NCI-H1092 treated with DMSO at 0.1 percent for 48 hours (cell line): ENCODE measurements at places on chromosomes 13 and 19.

DNA sequence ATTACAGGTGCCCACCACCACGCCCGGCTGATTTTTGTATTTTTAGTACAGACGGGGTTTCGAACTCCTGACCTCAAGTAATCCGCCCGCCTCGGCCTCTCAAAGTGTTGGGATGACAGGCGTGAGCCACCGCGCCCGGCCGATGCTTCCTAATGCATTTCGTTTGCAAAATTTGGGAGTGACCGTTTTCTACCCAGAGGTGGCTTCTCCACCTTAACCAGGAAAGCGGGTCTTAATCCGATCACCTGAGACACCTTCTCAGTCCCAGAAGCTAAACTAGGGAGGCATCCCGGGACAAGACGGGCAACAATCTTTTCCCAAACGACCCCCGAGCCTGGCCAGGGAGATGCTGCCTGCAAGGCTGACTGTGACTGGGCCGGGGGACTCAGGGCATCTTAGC lies 14.8 kb upstream of the MATK start:
- no peak for DNase-seq

DNA sequence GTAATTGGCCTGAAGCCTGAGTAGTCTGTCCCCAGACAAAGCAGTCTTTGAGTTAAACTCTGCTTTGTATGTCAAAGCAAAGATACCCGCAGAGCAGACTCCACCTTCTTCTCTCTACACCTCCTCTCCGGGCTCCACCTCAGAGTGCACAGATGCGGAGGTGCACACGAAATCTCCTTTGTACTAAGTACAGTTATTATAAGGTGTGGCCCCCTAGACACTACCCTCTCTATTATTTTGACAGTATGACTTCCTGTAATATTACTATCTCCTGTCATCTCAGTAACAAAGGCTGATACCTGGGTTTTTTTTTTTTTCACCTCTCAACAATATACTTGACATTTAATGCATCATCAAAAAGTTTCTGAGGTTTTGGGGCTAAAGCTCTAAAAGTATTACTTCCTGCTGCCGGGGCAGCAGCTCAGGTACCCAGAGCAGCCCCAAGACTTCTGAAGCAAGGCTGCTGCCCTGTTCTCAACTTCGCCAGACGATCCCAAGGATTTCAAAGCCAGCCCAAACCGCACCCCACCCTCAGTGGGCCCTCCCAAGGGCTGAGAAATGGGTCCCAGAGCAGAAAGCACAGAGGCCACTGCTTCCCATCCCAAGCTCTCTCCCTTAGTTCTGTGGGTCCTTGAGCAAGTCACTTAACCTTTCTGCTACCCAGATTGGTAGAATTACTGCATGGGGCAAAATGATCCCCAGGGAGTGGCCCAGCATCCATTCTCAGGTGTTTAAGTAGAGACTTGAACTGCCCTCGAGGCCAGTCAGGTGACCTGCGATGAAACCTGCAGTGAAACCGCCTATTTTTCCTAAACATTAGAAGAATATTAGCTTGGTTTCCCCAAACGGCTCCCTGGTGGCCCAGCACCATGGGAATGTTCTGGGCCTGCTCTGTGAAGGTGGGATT lies 180.6 kb downstream of the FOXO1 start:
- no peak for DNase-seq

DNA sequence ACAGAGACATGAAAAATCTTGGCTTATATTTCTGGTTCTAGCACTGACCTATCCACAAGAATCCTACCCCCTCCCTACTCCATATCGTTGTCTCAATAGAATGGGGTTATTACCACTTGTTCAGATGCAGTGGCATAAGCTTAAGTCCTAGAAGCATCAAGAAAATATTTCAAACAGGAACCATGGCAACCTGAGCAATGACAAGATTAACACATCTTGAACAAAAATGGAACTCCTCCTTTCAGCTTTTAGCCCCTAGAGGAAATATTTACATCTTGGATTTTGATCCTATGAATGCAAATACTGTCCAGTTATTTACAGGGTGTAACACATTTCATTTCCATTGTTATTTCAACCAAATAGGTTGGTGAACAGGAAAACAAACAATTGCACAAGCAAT lies 46.1 kb upstream of the TSC22D1 start:
- DNase-seq, result no peak

- DNase-seq, result no peak
Measured at GRCh38 chr19:54324071-54324470, 11.1 kb upstream of the LILRA5 start.

DNA sequence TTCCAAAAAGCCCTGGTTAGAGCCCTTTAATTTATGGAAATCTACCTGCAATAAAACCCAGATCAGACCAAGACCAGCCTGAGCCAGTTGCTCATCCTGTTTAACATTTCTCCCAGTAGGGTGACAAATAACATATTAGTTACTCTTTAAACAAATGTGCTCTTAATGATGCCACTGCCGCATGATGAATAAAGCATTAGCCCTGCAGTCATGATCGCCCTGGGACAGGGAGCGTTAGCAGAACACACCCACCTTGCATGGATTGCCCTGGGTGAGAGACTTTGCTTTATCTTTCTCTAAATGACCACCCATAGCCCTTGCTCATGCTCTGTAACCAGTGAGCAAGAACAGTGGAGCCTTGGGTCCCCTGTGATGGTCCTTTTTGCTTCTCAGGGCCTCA lies 362.4 kb downstream of the ENOX1 start:
- DNase-seq, result no peak

DNA sequence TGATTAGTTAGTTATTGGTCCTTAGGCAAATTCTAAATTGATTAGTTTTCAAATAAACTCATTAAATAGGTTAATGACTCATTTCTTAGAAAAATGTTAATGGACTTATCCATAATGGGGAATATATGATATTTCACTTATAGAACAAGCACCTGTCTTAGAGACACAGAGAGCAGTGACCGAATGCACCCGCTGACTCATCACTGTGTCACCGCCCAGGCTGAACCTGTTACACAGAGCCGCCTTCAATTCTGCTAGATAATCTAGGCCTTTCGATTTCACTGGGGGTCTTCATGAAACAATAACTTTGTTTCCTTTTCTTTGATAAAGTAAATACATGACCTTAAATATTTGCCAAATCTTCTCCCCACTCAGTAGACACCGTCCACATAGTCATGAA lies 13.1 kb downstream of the IRS2 start:
- DNase-seq, result no peak

DNA sequence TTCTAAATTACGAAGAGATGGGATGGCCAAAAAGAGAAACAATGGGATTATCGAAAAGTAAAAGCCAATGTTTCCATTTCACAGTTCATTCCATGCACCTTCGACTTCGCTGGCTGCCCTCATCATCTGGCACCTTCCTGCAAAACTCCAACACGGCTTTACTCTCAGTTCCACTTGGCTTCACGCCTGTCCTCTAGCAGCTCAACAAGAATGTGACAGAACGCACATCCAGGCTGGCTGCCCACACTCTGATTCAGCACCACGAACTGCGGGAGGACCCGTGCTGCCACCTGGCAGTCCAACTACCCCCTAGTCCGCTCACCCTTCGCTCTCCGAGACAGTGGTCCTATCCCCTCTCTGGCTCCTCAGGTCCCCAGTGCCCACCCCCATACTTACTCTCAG lies 11.7 kb downstream of the ATP7B start:
- no peak for DNase-seq

DNA sequence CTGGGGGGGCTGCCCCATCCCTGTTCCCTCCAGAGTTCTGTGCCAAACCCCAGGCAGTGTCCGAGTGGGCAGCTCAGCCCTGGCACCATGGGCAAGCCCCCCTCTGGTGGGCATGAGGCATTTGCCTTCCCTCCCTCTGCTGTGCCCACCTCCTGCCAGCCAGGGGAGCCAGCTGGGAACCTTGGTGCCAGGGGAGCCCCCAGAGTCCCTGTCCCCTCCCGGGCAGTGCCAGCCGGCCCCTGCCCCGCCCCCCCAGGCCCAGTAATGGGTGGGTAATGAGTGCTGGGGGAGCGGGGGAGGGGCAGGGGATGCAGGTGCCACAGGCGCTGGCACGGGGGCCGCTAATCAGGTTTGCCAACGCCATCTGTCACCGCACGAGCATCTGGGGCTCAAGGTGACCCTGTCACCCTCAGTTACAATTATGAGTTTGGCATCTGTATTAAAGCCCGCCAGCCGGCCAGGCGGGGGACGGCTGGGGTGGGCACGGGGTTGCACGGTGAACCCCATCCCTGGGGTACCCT lies 5.9 kb downstream of the DAND5 start:
- peak; percentile 29 for DNase-seq
